ENCODE measurements at places on chromosomes 4 and X.

GRCh38 chrX:40047485-40047884 lies 50.3 kb downstream of the BCOR start:
- no peak for DNase-seq

DNA sequence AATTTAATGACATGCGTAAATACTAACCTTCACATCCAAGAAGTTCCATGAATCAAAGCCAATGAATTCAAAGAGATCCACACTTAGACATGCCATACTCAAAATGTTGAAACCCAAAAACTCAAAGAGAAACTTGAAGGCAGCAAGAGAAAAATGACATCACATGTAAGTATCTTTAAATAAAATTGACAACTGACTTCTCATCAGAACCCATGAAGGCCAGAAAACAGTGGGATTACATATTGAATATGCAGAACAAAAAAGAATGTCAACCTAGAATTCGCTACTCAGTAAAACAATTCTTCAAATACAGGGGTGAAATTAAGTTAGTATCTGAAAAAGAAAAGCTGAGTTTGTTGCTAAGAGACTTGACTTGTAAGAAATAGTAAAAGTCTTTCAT lies 953.9 kb upstream of the HS3ST1 start:
- DNase-seq: no peak

- DNase-seq: no peak
These were observed 72.8 kb downstream of the MAOB start for GRCh38 chrX:43809463-43809862.

DNA sequence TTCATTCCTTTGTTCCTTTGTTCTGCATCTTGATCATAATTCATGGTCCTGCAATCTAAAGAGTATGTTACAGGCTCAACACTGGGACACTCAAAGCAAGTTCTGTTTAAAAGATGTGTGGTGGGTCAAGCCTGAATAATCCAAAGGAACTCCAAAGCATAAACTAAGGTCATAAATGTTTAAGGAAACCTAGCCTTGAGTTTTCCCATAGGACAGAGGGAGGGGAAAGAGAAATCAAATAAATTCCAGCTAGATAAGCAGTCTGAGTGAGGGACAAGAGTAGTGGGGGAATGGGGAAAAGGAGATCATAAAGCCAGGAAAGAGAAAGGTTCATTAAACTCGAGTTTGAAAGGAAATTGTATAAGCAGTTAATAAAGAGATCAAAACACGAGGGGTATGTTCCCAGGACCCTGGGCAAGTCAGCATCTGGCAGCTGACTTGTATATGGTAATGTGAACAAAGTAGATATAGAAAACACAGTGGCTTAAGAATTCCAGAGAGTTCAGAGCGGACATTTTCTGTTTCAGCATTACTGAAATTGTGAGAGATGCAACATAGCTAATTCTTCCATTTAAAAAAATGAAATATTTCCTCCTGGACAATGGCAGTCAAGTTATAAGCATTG lies 125.8 kb upstream of the EDNRA start:
- no peak for DNase-seq

GRCh38 chr4:108291137-108291536 lies 122.4 kb upstream of the LEF1 start:
- DNase-seq: no peak

DNA sequence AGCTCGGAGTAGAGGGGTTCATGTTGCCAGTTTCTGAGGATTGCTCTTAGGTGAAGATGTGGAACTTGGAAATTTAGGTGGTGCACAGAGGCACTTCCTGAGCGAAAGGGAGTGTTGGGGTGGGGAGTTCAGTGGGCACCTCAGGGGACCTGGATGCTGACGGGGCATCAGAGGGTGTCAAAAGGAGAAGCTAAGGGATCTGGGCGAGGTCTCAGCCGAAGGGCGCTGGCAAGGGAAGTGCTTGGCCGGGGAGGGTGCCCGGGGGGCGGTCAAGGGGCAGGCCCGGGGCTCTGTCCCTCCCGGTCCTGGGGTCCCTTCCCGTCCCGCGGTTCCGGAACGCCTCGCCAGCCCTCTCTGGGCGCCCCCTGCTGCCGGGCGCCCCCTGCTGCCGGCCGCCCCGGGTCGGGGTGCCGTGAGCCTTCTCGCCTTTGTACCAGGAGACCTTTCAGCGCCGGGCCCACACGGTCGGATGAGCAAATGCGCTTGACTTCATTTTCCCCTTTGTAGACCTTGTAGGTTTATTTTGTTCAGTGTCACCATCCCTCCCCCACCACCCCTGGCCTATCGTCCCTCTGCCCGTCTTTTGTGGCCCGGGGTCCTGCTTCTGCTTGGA lies 3.0 kb upstream of the PHOX2B start:
- DNase-seq: no peak

DNA sequence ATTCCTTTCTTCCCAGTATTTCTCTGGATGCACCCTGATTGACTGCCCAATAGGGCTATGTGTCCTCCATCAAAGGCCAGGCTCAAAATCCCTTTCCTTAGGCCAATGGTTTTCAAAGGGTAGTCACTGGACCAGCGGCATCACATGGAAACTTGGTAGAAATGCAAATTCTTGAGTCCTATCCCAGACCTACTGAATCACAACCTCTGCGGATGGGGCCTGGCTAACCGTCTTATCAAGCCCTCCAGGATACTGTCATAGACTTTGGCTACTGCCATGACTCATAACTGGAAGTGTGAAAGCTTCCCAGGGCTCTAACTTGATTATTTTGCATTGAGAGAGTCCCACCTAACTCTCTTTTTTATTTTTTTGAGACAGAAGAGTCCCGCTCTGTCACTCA lies 71.9 kb upstream of the TFDP3 start:
- DNase-seq: no peak

- no peak for DNase-seq
These were observed 26.7 kb downstream of the HERC3 start for GRCh38 chr4:88618782-88619485.

- DNase-seq: no peak
These were observed 42.0 kb upstream of the GK2 start for GRCh38 chr4:79450053-79450452.

- DNase-seq: no peak
These were observed 43.5 kb upstream of the DDX60 start for GRCh38 chr4:168362025-168362401.

DNA sequence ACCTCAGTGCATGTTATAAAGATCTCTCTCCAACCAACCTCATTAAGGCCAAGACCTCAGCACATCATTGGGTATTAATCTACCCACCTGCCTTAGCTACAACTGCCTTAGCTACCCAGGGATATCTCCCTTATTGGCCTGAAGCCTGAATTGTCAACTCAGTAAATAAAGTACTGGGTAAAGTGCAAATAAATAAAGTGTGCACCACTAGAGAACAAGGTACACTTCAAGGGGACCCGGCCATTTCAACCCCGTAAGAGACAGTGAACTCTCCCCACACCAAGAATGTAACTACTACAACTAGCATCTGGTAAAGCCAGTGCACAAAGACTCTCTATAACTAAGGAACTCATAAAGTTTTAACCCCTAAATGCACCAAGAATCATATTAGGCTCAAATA lies 61.7 kb upstream of the POU3F4 start:
- no peak for DNase-seq

DNA sequence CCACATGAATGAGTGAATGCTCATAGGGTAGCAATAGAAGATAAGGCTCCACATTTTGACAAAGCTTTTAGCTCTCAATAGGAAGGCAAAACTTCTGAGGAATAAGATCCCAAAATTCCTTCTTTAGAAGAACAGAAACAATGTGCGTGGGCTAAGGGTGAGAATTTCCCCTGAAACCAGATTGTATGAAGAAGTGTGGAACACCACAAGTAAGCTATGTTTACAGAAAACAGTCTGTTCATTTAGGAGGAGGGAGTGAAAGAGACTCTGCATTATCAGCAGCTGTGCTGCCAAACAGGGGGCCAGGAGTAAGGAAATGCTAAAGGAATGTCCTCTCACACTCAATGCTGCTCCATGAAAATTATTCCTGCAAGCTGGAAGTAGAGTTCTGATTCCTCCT lies 851.6 kb downstream of the CENPC start:
- DNase-seq: no peak

DNA sequence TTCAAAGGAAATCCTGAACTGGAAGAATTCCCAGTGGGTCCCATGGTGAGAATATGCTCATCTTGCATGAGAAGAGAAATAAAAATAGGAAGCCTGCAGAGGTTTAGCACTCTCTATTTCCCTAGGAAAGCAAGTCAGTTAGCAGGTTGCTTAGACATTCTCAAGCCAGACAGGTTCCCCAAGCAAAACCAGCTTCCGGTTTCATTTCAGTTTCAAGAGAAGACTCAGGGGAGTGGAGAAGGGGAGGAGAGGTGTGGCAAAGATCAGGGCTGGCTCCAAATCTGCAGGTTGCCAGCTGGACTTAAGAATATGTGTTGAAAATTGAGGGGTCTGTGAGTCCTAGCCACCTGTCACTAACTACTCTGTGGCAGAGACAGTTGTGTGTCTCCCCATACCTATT lies 107.5 kb downstream of the CLNK start:
- DNase-seq: no peak

- no peak for DNase-seq
These were observed 238.1 kb downstream of the ARAP2 start for GRCh38 chr4:36006226-36006625.

DNA sequence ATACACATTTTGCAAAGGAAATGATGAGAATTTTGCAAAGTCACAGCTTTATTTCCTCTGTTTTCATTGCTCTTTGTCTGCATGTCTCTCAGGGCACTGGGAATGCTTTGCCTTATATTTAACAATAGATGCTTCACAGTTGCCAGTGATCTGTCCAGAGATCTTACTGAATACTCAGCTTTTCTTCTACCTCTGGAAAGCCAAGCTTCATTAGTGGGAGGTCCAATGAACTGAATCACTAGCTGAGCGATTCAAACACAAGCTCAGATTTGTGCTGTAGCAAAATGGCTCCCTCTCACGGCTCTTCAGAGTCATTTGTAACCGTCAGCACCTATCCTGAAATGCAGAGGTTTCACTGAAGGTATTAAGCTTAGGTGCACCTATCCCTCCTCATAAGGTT lies 138.9 kb downstream of the DCLK2 start:
- DNase-seq: no peak

DNA sequence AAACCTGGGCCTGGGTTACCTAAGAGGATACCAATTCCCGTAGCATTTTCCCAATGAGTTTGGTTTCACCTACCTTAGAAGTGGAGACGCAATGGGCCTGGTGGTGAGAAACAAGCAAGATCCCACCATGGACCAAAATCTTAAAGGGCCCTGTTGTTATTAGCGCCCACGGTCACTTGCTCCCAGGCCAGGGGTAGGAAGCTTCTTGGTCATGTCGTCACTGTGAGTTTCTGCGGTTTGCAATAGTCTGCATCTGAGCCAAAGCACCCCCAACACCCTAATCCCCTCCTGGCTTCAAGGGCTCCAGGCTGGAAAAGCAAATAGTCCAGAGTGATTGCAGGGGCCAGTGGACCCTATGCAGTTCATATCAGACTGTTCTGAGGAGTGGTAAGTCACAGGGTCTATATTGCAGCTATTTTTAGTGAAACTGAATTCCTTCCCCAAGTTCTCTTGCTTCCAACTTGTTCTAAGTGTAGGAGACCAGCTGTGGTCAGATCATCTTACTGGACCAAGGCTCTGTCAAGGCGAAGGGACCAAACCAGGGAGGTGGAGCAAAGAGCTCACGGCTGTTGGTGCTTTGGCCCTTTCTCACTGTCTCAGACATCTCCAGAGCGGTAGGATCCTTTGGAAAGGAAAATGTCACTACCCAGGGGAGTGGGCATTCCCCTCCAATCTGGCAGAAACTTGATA lies 307.9 kb upstream of the F9 start:
- DNase-seq: no peak

- no peak for DNase-seq
These were observed 123.4 kb downstream of the HMX1 start for GRCh38 chr4:8748236-8748575.

DNA sequence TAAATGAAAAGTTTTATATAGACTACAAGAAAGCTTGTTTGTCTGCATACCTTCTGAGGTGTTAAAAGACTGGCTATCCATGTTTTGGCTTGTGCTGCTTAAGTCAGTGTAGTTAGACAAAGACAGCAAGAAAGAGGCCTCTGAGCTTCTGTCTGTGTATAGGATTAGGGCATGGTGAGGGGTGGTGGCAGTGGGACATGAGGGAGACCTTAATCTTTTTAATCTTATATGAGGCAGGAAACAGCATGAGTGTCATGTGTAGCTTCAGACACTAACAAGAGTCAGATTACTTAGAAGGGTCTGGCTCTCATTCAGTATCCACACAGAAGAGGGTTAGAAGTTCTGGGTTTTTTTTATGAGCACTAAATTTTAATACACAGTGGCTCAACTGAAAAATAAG lies 213.3 kb downstream of the GABRG1 start:
- no peak for DNase-seq

GRCh38 chr4:86991994-86992393 lies 57.2 kb downstream of the AFF1 start:
- no peak for DNase-seq

DNA sequence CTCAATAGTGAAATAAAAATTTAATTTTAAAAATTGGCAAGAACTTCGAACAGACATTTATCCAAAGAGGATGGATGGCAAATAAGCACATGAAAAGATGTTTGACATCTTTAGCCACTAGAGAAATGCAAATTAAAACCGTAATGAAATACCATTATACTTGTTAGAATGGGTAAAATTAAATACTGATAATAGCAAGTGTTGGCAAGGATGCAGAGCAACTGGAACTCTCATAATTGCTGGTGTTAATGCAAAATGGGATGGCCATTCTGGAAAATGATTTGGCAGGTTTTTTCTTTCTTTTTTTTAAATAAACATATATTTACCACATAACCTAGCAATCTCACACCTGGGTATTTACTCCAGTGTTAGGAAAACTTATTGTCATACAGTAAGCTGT lies 51.7 kb downstream of the HERC3 start:
- no peak for DNase-seq

DNA sequence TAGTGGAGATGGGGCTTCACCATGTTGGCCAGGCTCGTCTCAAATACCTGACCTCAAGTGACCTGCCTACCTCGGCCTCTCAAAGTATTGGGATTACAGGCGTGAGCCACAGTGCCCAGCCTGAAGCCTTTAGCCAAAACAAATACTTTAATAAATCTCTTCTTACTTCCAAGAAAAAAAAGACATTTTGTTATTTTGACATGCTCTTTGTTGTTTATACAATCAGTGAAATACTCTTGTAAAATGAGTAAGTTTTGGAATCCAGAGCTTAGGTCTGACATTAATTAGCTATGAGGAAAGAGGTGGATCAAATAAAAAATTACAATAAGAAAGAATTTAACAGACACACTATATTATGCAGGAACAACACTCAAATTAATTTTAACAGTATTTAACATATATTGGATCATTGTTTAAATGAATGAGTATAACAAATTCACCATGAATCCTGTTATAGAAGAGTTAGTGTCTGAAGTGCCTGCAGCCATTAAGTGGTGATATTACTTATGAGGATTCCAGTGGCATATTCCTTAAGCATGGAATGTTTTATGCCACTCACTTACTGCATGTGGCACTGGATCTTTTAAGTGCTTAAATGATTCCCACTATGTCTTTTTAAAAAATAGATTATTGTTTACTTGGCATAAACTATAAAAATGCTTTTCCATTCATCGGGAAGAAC lies 260.1 kb upstream of the GIMD1 start:
- no peak for DNase-seq

- DNase-seq: no peak
These were observed 1.6 kb downstream of the CXCL1 start for GRCh38 chr4:73870768-73871167.
